Activated CD4-positive, alpha-beta T cell treated with anti-CD3 and anti-CD28 coated beads, Interleukin-10, Interleukin-2, amounts not matched to agents 100 ng/mL and 50 ng/mL, durations not matched to agents 16 hours and 8 hours (primary cell): ENCODE measurements at places on chromosomes 7 and 10.

DNA sequence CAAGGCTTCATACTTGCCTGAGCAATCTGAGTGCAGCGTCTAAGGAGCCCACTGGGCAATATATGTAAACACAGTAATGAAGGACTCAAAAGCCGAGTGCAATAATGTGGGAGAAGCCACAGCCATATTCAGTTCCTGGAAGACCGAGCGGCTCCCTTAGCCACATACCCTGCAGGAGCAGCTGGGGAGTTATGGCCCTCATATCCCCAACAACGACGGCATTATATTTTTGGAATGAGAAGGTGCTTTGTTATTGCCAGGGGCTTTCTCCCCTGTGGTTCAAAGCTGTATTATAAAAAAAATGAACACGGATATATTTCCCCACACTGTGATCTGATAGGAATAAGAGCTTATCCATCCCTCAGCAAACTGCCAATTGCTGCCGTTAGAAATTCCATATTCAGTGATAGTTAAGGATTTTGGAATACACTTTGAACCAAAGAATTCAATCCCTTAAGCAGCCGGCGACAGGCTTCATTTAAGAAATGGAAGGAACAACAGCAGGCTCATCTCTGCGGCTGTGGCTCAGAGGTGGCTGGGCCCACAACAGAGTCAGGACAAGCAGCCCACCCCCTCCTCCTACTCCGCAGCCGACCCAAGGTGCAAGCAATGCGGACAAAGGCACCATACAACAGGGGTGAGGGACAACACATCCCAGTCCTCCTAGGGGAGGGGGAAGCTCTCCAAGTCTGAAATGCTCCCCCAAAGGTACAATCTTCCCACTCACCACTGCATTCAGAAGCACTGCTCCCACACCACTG lies 77.2 kb downstream of the TNS3 start:
- DNase-seq: no peak

GRCh38 chr10:52517012-52517411 lies 202.9 kb downstream of the DKK1 start:
- DNase-seq: no peak

DNA sequence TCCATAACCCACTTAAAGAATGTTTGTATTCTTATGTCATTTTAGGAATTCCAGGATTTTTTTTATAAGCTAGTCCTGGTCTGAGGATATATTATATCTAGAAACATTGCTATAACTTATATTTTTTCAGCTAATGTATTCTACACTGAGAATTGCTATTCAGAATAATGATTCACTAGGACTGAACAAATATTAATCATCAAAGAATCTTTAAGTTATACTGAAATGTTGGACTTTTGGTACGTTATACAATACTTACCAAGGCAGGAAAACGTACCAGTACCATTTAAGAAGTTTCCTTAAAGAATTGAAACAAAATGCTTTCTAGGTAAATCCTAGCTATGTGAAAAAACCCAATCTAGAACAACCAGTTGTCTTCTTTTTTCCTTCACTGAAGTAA lies 18.4 kb downstream of the PTTG1IP2 start:
- DNase-seq: no peak

GRCh38 chr7:69219381-69219780 lies 378.9 kb upstream of the AUTS2 start:
- DNase-seq: no peak

DNA sequence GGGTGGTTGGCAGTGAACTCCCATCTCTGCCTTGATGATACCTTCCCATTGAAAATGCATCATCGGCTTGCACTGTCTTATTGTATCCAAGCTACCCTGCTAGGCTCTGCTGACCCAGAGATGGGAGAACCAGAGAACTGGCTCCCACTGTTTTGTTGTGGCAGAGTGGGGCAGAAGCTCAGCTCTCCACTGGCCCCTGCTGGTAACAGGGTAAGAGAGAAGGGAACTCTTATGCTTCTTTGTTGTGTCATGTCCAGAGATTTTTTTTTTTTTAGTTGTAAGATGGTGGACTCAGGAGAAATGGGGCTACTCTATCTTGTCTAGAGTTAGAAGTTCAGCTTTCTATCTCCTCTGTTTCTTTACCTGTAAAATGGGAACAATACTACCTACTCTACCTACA lies 100.5 kb upstream of the SDK1 start:
- DNase-seq: peak; percentile 33

DNA sequence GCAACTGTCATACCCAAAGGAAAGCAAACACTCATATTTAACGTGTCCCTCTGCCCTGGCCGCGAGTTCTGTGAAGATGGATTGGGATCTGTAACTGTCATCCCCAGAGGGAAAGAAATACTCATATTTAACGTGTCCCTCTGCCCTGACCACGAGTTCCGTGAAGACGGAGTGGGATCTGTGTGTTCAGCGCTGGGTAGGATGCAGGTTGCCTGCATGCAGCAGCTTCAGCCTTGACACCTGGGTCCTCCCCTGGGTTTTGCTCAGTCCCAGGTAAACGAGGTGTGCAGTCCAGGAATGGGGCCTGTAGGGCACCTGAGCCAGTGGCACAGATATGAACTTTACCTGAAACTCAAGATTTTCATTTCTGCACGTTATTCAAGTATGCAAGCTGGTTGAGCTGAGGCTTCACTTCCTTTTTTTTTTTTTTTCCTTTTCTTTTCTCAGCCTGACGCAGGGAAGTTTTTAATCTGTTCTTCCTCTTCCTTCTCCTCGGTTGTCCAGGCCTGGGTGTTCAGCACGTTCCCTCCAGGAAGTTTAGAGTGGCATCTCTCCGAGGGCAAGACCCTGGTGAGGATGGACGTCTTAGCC lies 159.0 kb upstream of the SHH start:
- DNase-seq: no peak

DNA sequence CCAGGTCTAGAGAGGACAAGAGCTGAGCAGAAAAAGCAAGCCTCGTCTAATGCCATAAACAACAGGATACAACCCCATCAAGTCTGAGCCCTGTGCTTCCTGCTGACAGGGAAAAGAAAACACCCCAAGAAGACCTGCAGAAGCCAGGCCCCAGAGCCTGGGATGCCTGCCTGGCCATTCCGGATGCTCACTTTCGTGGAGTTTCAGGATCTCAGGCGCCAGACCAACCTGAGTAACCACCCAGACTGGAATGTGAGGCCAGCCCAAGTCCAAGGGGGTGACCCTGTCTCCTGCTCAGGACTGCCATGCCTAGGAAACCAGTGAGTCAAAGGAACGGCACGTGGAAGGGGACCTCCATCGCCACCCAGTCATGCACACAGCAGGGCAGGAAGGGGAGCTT lies 74.3 kb downstream of the PLXNA4 start:
- DNase-seq: no peak

DNA sequence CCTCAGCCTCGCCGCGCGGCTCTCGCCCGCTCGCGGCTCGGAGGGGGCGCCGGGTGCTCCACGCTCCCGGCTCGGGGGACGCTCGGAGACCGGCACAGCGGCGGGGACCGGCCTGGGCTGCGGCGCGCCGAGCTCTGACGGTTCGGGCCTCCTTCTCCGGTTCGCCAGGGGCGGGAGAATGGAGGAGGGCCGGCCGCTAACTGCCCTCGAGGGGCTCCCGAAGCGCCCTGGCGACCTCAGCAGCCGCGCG lies 232 bp upstream of the GRID1 start:
- no peak for DNase-seq

- DNase-seq: no peak
These were observed 330.9 kb upstream of the ZNF32 start for GRCh38 chr10:43979551-43979950.

DNA sequence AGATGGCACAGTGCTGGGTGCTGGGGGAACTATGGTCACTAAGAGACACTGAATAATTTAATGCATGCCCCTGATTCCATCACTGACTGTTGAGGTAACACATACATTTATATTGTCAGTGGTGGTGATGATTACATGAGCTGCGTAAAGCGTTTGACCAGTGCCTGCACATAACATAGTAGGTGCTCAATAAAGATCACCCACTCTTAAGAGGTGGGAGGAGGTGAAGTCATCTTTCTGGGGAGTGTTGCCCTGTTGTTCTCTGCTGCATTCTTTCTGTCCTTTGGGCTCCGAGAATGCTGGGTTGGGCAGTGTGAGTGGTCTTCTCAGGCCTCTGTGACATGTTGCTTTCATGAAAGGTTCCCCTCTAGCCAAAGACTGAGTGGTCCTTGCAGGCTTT lies 68.0 kb downstream of the TCF7L2 start:
- no peak for DNase-seq

GRCh38 chr10:2137549-2138174 lies 400.3 kb upstream of the ADARB2 start:
- DNase-seq: peak; percentile 11

DNA sequence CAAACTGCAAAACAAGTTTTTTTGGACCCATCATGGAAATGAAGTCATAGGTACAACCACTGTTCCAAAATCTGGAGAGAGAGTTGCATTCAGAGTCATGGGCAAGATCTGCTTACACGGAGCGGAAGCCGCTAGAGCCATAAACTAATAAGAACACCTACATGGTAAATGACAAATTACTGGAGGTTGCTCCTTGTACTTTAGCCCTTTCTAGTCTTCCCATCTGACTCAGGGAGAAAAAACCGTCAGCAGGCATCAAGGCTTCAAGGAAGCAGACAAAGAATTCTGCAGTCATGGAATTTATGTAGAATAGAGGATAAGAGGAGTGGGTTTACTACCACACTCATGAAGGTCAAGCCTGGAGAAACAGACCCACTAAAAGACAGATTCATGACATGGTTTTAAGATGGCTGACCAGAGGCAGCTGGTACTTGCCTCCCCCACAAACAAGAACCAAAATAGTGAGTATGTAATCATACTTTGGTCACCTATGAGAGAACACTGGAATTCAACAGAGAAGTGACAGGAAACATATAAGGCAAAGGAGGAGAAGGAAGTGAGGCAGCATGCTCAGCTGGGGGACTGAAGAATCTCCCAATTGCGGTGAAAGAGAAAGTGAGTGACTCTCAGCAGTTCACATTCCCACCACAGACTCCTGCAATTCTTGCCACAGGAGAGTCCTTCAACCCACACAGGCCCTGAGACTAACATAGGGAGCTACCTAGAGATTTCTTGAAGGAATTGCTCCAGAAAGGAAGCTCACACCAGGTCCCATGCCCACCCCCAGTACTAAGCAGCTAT lies 42.4 kb upstream of the ASAH2 start:
- DNase-seq: no peak

- peak; percentile 25 for DNase-seq
These were observed 21.5 kb downstream of the ADARB2 start for GRCh38 chr10:1715821-1716220.

DNA sequence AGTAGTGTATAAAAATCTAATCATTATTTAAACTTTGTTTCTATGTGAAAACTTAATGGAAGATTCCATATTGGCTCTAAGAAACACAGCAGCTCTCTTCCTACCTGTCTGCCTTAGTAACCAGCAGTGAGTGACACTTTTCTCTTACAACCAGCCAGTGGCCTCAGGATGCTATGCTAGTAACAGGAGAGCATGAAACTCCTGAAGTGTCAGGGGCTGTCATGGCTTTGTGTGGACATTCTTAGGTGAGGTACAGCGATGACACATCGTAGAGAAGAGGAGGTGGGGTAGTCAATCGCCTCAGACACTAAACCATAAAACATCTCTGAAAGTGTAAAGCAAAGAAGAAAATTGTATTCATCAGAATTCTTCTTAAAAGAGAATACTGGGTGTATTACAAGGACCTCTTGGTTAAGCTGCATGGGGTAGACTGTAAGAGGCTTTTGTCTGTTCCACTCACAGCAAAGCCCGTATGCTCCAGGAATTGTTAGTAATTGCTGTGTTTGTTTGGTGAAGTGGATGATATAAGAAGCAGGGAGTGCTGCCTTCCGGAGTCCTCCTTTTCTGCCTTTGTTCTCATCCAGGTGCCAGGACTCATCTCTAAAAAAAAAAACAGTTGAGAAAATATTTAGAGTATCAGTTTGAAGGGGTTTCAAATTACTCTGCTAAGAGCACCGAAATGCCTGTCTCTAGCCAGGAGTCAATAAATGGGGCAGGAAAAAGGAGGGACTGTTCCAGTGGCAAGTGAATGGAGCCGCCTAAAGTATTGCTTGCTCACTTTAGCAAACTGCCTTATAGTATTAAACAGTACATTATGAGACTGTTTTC lies 518.8 kb downstream of the CNTNAP2 start:
- no peak for DNase-seq

- no peak for DNase-seq
These were observed 188.0 kb upstream of the GPR26 start for GRCh38 chr10:123478116-123478515.

- no peak for DNase-seq
These were observed 83.6 kb downstream of the ICA1 start for GRCh38 chr7:8178353-8178752.

- peak; percentile 62 for DNase-seq
These were observed 24.3 kb downstream of the SPAG6 start for GRCh38 chr10:22369434-22370072.

DNA sequence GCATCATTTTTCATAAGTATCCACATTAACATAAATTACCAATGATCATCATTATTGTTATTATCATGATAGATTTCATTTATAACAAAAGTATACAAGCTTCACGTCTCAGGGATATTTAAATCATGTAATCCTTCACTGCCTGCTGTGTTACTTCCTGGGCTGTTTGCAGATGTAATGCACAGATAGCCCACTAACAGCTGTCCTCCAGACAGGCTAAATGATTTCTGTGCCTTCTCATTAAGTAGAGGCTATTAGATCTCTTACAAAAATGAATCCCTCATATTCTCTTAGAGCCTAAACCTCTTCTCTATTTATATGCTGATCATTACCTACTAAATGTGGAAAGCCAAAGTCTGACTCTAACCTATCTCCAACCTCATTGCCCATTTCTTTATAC lies 9.3 kb downstream of the PCLO start:
- no peak for DNase-seq

DNA sequence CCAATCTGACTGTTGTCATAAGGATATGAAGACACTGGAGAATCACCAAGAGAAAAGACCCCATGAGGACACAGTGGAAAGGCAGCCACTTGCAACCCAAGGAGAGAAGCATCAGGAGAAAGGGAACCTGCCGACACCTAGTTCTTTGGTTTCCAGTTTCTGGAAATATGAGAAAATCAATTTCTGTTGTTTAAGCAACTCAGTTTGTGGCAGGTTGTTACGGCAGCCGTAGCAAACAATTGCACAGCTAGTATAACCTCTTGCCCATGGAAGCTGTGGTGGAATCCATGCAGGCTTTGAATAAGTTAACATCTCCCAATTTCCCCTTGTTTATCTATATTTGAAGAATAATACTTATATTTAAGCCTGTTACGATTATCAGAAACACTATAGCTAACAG lies 1103.0 kb upstream of the PHF14 start:
- DNase-seq: no peak

DNA sequence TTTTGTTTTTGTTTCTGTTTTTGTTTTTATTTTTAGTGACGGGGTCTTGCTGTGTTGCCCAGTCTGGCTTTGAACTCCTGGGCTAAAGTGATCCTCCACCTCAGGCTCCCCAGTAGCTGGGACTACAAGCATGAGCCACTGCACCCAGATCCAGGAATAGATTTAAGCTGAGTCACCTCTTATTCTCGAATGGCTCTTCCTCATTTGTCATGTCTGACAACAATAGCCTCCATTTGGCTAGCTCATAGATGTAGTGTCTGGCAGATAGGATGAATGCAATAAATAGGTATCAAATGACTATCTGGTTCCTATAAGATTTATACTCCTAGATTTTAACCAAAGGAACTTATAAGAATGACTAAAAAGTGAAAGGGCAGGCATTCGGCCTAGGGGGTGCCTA lies 172.9 kb downstream of the TMEM26 start:
- DNase-seq: no peak

- DNase-seq: peak; percentile 17
These were observed 102.7 kb downstream of the MACC1 start for GRCh38 chr7:20114468-20114867.
